ENCODE measurements at places on chromosomes 2 and 18. TPM values are rescaled to one million over a fixed set of nuclear protein-coding genes. Genes with fewer than 3 reads are reported as not detected.

The DTNA gene
- 18.6 TPM for total RNA-seq

The ID2 gene
- total RNA-seq = 249 TPM

The DNAJC5G gene
- 2.4 TPM for total RNA-seq

The CXCR4 gene
- total RNA-seq = 3.6 TPM

The FLACC1 gene
- 2.4 TPM for total RNA-seq

The ACTR1B gene
- total RNA-seq = 36.3 TPM

The GRHL1 gene
- 0.13 TPM for total RNA-seq

The UGT1A7 gene
- not detected for total RNA-seq

The ACKR3 gene
- 0.31 TPM for total RNA-seq

The ALPP gene
- total RNA-seq = not detected

The DSEL gene
- total RNA-seq = 24.9 TPM

The RGPD4 gene
- not detected for total RNA-seq

The CDCA7 gene
- total RNA-seq = 72.5 TPM

The SLC1A4 gene
- 69.5 TPM for total RNA-seq

The AQP12A gene
- not detected for total RNA-seq

The KLF7 gene
- total RNA-seq = 16.4 TPM

The GCG gene
- not detected for total RNA-seq

The NT5DC4 gene
- not detected for total RNA-seq

The ATP5MC3 gene
- 385 TPM for total RNA-seq

The RAPGEF4 gene
- total RNA-seq = 0.96 TPM

The HAAO gene
- 2.4 TPM for total RNA-seq

The MAP3K19 gene
- total RNA-seq = not detected

The KLHL41 gene
- 0.63 TPM for total RNA-seq

The FSHR gene
- total RNA-seq = not detected

The TMEM178A gene
- 0.21 TPM for total RNA-seq

The C2orf66 gene
- 0.28 TPM for total RNA-seq

The CHAC2 gene
- 20.4 TPM for total RNA-seq

The HOXD10 gene
- 88.6 TPM for total RNA-seq

Data from A673 (cell line).